ENCODE measurements at places on chromosomes 12 and 14. TPM values are rescaled to one million over a fixed set of nuclear protein-coding genes. Genes with fewer than 3 reads are reported as not detected.

DNA sequence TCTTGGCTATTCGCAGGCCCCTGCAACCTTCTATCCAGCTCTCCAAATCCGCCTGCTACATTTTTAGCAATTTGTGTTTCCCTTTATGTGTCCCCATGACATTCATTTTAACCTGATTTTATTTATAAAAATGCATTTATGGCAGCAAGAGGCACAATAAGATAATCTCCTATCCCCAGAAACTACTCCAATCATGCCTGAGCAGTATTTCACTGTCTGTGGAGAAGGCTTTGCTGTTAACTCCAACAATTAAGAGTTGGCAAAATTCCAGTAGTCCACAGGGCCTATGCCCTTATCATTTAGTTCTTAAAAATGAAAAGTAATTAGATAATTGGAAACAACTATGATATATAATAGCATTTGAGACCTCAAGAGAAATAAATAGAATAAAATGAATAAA lies 462.4 kb downstream of the TRHDE start:
- DNase-seq, result no peak

DNA sequence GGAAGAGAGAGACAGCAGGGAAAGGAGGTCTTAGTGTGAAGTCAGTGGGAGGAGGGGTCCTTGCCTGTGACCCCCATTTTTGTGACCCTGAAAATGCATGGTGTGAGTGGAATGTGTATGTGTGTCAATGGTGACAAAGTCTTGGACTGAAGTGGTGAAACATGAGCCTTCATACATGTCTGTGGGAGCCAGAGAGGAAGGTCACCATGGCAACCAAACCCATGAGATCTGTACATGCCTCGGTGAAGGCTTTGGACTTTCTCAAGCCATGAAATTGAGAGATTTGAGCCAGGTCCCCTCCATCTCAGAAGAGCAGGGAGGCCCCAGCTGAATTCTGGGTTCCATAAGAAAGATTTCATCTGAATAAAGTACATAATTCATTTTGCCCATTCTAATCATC lies 108.7 kb downstream of the TTC8 start:
- DNase-seq, result no peak

- no peak for DNase-seq
Measured at GRCh38 chr14:39265033-39265432, 31.3 kb downstream of the MIA2 start.

- no peak for DNase-seq
Measured at GRCh38 chr14:51507906-51508511, 143.7 kb upstream of the FRMD6 start.

DNA sequence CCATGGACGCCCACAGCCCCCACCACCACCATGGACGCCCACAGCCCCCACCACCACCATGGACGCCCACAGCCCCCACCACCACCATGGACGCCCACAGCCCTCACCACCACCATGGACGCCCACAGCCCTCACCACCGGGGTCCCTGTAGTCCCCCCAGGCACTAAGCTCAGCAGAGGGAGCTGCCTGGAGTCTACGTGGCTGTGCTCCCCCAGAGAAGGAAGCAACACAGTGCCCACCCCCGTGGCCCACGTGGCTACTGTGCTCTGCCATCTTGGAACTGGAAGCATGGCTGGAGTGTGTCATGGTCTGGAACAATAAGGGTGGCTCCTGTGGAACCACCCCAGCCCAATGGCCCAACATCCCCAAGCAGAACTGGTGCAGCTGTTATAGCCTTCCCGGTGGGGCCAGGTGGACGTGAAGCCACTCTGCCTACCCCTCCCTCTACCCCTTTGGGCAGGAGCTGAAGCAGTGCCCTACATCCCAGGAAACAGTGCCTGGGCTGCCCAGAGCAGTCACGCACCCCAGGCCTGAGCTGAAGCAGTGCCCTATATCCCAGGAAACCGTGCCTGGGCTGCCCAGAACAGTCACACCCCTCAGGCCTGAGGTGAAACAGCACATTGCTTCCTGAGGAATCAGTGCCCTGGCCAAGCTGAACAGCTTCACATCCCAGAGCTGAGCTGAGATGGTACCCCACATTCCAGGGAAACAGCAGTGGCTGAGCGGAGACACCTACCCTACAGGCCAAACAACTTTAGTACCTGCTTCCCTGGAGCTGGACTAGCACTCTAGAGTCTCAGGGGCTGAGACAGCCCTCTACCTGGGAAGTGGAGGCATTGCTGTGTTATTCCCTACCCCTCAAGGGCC lies 9.0 kb upstream of the SFSWAP start:
- no peak for DNase-seq

- no peak for DNase-seq
Measured at GRCh38 chr14:68573722-68574121, 219.1 kb downstream of the ZFP36L1 start.

DNA sequence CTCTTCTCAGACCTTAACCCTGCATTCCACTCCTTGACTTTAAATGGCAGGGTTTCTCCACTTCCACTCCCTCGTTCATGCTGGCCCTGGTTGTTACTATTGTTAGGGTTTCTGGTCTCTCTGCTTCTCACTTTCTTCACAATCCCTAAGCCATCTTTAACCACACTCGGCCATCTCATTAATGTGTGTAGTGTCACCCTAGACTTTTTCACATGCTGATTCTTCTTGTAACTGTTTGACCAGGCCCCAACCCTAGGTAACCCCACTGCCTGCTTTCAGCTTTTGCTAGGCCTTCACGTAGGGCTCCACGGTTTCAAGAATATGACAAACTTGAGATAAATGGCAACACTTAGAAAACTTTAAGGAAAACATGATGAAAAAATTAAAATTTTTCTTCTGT lies 195.1 kb downstream of the IPO8 start:
- DNase-seq, result no peak

DNA sequence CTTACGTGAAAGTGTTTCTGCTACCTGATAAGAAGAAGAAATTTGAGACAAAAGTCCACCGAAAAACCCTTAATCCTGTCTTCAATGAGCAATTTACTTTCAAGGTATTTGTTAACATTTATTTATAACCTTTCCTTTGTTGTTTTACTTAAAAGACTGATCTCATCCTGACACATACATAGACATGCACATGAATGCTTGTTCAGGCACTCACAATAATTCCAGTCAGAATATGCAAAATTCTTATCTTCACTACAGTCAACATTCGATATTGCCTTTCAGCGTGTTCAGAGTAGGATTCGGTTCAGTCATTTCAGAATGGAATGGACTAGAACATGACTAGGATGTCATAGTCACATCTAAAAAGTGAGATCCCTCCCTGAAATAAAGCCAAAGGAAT lies 394.6 kb downstream of the PAWR start:
- DNase-seq, result no peak

DNA sequence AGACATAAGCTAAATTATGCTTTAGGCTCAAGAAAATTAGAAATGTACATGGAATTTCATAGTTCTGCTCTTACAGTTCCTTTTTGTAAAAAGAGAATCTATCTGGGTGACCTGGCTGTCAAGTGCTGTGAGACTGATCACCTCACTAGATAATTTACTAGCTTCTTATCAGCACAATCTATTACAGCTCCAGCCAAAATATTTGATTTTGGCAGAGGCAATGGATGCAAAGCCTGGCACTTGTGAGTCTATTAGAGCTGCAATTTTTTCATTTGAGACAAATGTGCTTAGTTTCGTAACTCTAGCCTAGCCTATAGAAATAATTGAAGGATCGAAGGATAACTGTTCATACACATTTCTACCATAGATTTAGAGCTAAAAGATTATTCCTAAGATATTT lies 927.5 kb downstream of the SLC6A15 start:
- DNase-seq, result no peak

DNA sequence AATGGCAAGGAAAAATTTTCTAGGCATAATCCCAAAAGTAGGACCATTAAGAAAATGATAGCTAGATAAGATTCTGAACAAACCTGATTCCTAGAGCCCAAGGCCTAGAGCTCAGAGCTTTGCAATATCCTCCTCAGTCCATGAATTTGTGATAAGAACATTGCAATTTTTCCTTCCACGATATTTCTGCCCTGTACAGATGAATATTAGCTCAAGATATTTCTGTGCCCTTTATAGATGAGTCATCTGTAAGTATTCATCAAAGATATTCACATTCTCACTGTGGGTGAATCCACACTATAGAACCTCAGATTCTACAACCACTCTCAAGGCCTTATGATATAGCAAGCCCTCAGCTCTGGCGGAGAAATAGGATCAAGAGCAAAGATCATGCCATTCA lies 37.5 kb downstream of the EAPP start:
- DNase-seq, result no peak

DNA sequence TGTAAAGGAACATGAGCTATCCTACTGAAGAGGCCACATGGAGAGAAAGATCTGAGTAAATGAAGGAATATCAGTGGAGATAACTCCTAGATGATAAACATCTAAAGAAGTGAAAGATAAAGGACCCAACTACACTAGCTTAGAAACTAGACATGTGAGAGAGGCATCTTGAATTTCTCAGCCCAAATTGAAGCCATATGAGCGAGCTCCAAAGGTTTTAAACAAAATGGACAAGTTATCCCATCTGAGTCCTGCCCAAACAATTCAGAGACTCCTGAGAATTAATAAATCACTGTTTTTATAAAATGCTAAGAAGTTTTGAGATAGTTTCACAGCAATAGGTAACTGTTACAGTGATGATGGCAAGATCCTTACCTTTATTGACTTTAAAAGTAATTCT lies 438.9 kb downstream of the NAV3 start:
- DNase-seq, result no peak

- no peak for DNase-seq
Measured at GRCh38 chr12:57415088-57415487, 15.8 kb downstream of the R3HDM2 start.

Gene SEL1L
- 55.9 TPM for total RNA-seq

Gene ALG10
- total RNA-seq, result 28.5 TPM

Gene ZFYVE1
- 7.6 TPM for total RNA-seq

Gene APEX1
- total RNA-seq, result 242 TPM

Measured in activated T-helper 1 cell treated with anti-CD3 and anti-CD28 coated beads, Interleukin-12 subunit alpha, Interleukin-12 subunit beta, Interleukin-2, Interleukin-4 antibody, amounts not matched to agents 30 ng/mL and 10 ng/mL and 1 ng/mL, durations not matched to agents 14 hours and 24 hours and 36 hours (primary cell).